Tibial nerve (tissue), 4 donors: ENCODE measurements at places on chromosomes 13 and 19. TPM values are rescaled to one million over a fixed set of nuclear protein-coding genes. Genes with fewer than 3 reads are reported as not detected.

The ZNF264 gene
- 39.6 TPM for total RNA-seq

DNA sequence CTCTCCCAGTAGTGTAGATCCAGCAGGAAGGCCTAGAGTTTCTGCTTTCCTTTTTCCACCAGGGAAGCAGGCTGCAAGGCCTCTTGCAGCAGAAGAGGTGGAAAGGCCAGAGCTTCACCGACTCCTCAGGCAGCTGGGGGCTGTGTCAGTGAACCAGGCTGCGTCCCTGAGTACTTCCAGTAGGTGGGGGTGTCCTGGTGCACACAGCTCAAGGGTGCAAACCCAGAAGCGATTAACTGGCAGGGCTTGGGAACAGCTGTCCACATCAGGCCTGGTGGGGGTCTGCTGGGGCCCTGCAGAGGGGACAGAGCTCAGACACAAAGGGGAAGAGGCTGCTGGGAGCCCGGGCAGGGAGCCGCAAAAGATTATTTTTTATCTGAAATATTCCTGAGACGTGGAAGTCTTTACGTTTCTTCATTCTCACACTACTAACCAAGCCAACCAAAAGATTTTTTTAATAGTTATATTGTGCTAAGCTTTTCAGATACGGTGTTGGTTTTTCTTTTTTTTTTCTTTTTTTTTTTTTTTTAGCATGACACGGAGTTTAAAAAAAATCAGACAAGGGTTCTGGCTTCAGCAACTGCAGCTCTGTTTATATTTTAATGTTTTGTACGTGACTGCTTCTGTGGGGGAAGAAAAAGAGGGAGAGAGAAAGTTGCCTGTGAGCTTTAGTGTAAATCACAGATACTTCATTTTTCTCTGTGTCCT, 11.0 kb downstream of the TSHZ3 start:
- no peak for DNase-seq

GRCh38 chr13:109599901-109600657, 186.3 kb downstream of the IRS2 start:
- no peak for DNase-seq

- no peak for DNase-seq
These were observed 226.8 kb downstream of the PCDH17 start for GRCh38 chr13:57858376-57858775.

GRCh38 chr19:20453425-20453935, 112.1 kb downstream of the ZNF737 start:
- no peak for DNase-seq

- DNase-seq: no peak
These were observed 37.6 kb downstream of the GRIK5 start for GRCh38 chr19:42032431-42032830.

DNA sequence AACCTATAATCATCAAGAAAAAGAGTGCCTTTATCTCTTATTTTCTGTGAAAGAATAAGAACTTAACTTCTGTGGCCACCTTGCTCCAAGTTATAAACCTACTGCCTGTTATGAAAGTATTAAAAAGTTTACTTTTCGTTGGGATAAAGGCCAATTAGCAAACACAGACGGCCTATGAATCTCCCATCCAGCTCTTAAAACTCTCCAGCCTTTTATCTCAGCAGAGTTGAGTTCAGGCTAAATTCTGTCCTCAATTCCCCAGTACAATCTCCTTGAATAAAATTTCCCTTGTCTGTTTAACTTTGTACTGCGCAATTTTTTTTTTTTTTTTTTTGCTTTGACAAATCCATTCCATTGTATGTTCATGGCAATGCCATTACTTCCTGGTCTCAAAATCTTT, 1058.4 kb downstream of the SLITRK5 start:
- no peak for DNase-seq

GRCh38 chr13:76516013-76516412, 370.2 kb downstream of the KCTD12 start:
- no peak for DNase-seq

The CYP2B6 gene
- total RNA-seq: not detected

GRCh38 chr13:26112843-26113242, 61.0 kb upstream of the SHISA2 start:
- DNase-seq: no peak

DNA sequence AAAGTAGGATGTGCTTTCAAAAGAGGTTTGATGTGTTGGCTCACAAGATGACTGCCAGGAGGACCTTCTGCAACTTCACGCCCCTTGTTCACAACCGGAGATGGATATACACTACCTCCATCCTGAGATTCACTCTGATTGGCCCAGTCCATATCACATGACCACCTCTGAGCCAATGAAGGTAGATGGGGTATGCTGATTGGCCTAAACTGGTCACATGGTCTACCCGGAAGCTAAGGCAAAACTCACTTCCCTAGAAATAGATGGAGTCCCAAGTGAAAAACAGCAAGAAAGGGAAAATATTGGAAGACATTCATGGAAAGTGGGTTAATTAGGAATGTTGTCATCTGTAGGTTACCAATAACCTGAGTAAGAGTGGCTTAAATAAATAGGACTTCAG, 119.7 kb upstream of the MRI1 start:
- no peak for DNase-seq

GRCh38 chr13:72864142-72865011, 82.4 kb downstream of the PIBF1 start:
- DNase-seq: no peak

DNA sequence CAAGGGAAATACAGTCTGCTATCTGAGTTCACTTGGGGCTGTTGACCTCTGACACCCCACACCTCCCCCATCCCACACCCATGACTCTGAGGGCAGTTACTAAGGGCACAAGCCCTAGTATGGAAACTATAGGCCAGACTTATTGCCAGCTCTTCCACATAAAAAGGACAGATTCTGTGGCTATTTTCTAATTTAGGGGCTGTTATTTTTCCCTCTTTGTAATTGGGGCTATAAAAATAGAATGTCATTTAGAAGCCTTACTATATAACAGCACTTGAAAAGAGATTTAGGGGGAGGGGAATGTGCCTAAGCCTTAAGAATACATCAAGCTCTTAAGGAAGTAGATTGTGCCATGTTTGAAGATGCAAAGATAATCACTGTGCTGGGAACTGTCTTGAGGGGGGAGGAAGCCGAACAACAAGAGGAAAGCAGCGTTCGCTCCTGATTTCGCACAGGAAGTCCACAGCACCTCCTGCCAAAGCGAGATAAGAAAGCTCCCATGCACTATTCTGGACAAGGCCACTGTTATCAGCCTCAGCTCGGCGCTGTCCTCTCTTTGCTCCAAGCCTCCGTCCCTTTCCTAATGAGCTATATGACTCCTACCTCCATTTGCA, 86.6 kb downstream of the FLT1 start:
- DNase-seq: no peak

- DNase-seq: no peak
These were observed 3.6 kb downstream of the FOXO1 start for GRCh38 chr13:40662866-40663265.

The C2CD4C gene
- total RNA-seq: 2.2 TPM

- no peak for DNase-seq
These were observed 8.2 kb downstream of the PHF11 start for GRCh38 chr13:49503951-49504350.

DNA sequence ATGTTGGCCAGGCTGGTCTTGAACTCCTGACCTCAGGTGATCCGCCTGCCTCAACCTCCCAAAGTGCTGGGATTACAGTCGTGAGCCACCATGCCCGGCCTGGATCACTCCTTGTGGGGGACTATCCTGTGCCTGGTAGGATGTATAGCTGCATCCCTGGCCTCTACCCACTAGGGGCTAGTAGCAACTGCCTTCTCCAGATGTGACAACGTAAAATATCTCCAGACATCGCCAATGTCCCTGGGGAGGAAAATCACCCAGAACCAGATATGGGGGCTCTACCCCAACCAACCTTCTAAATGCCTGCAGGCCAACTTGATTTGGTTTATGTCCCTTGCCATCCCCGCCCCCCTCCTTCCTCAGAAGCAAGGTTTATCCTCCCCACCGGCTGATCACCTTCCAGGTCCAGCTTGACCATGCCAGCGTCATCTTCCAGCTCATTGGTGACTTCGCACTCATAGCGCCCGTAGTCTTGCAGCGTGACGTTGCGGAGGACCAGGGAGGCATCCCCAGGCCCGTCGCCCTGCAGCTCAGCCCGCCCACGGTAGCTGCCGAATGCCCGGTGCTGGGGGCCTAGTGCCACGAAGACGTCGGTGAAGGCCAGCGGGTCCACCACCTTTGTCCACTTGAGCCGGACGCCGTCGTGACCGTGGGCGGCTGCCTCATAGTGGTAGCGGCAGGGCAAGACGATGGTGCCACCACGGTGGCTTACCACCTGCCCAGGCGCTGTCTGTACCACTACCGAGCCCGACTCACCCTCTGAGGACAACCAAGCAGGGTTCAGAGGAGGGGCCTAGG, 12.5 kb downstream of the TM6SF2 start:
- DNase-seq: no peak

DNA sequence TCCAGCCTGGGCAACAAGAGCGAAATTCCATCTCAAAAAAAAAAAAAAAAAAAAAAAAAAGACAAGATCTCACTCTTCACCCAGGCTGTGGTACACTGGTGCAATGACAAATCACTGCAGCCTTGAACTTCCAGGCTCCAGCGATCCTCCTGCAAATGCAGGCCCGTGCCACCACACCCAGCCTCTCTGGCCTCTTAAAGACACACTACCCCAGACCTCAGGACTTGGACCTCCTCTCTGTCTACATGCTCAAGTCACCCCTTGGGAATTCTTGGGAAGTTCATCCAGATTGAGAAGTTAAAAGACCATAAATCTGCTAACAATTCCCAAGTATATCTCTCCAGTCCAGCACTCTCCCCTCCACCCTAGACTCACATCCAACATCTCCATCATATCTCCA, 10.6 kb upstream of the HIPK4 start:
- no peak for DNase-seq

The PLPP2 gene
- 2.5 TPM for total RNA-seq

GRCh38 chr19:35911790-35912189, 3.7 kb upstream of the TYROBP start:
- DNase-seq: no peak

The KLK2 gene
- total RNA-seq: not detected

DNA sequence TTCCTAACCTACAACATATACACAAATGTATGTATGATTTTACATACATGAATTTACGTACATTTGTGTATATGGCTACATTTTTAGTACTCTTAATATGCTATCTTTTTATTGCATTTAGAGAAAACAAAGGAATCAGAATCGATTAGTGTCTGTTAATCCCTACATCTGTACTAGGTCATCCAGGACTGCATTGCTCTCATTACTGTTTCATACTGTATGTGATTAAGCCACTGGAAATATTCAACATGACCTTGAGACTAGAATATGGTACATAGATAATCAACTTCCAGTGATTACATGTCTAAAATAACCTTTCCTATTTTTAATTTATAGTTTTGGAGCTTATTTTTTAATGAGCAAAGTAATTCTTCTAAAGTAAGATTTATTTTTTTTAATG, 5.3 kb upstream of the MAB21L1 start:
- no peak for DNase-seq

DNA sequence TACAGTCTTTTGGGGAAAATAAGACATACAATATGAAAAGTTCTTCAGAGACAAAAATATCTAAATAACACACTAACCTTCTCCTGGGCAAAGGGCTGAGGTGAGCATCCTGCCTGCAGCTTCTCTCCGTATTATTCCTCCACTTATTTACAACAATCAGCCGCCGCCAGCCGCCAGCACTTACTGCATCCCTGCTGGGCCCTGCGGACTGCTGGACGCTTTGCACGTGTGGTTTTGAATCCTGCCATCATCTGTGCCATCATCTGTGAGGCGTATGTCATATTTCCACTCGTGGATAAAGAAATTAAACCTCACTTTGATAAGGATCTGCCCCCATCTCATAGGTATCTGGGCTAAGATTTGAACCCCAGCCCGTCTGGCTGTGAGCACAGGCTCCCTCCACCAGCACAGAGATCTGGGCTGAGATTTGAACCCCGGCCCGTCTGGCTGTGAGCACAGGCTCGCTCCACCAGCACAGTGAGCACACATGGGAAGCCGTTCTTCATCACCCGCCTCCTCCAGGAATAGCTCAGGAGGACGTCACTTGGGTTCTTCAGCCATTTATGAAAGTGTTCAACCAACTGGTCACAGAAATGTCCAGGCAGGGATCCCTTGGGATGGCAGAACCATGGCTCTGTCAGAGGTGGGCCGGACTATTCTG, 35.2 kb upstream of the TUBGCP3 start:
- DNase-seq: no peak

DNA sequence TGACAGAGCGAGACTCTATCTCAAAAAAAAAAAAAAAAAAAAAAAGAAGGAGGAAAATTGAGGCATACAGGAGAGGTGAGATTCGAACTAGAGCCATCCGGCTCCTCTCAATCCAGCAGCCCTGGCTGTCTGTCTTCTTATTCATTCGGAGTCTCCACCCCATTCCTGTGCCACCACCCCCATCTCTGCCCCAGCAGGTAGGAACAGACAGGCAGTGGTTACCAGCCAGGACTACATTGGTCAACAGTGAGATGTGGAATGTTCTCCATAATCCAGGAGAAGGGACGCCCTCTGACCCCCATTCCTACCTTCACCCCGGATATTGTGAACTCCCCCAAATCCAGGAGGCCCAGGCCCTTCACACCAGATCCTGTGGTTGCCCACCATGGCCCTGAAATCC, 6.6 kb upstream of the S1PR2 start:
- no peak for DNase-seq

GRCh38 chr19:2053601-2054389, 2.8 kb upstream of the MKNK2 start:
- DNase-seq: no peak

The ATP1A3 gene
- total RNA-seq: not detected

GRCh38 chr13:32124743-32125142, 93.2 kb downstream of the FRY start:
- DNase-seq: no peak

The FREM2 gene
- total RNA-seq: 12.2 TPM

DNA sequence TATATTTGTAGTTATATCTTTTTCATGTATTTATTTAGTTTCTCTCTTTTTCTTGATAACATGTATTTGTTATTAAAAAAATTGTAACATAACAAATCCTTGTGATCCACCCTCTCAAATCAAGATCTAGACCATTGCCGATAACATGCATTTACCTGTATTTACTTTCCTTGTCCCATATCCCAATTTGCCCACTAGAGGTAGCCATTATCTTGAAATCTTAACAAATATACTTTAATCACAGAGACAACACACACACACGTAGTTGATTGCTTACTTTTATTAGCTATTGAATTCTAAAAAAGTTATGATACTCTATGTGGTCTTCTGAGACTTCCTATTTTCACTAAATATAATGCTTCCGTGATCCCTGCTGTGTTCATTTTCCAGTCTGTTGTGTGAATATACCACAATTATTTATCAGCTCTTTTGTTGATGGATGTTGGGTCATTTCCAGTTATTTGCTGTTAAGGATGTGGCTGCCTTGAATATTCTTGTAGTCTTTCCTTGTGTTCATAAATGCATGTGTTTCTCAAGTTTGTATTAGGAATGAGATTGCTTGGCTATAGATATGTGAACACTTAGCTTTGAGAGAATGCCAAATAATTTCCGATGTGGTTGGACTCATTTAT, 31.3 kb upstream of the ZMYM2 start:
- DNase-seq: no peak

DNA sequence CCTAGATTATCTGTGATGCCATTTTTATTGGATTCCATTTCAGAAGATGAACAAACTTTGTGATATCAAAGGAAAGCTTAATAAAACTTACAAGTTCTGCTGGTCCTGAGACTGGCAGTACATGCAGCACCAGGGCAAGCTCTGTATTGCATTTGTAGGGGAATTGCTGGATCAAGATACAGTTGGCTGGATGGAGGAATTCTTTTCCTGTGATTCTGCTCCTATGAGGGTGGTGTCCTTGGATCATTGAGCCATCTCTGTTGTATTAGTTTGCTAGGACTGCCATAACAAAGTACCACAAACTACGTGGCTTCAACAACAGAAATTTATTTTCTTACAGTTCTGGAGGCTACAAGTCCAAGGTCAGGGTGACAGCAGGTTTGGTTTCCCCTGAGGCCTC, 33.9 kb upstream of the CSNK1A1L start:
- no peak for DNase-seq
